ENCODE measurements at places on chromosomes 6 and 20. TPM values are rescaled to one million over a fixed set of nuclear protein-coding genes. Genes with fewer than 3 reads are reported as not detected.

KCNG1 gene
- 0.19 TPM for total RNA-seq

- DNase-seq: peak; percentile 97
Measured at GRCh38 chr6:31729979-31730630, 1.0 kb upstream of the DDAH2 start.

C6orf58 gene
- not detected for total RNA-seq

DNA sequence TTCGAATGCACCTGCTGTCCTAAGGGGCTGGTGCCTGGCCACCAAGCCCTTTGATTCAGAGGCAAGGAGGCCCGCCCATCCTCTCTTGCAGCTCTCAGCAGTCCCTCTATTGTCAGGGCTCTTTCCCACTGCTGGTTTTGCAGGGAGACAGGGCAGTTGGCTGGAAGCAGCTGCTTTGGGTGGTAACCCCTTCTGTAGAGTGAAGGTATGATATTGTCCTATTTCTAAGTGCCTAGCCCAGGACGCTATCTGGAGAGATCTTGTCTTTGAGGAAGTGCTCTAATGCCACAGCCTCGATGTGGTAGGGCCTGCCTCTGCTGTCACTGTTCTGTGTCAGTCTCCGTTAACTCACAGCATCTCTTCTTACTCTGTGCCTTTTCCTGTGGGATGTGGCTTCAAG lies 5.6 kb downstream of the PLCG1 start:
- DNase-seq: no peak

DNA sequence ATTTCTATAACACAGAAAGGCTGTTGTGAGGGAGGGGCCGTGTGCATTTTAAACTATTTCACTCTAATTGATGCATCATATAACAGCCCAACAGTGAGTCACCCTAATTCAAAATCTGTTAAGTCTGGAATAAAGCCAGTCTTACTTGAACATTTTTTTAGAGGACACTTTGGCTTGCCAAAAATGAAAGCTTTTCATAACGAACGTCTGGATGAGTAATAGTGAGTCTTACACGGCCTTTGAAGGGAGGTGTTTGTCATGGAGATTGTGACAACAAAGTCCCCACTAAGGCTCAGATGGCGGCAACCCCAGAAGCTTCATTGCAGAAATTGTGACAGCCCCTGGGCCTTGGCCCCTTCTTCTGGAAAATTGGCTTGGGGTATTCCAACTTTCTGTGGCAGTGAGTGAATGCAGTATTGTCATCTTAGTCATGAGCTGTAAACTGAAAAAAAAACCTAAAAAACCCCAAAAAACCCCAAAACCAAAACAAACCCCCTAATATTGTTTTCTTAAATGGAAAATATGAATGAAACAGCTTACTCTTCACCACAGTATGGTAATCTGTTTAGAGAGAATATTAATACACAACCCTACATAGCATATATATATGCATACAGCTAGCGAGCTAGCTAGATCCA lies 92.6 kb upstream of the CLDN20 start:
- DNase-seq: no peak

- DNase-seq: peak; percentile 64
Measured at GRCh38 chr6:170081556-170081955, 209.3 kb downstream of the DLL1 start.

GRCh38 chr6:42929821-42930360 lies 611 bp downstream of the CNPY3 start:
- DNase-seq: no peak

GRCh38 chr20:15992564-15992963 lies 580.7 kb downstream of the KIF16B start:
- DNase-seq: no peak

CFB gene
- total RNA-seq: 38.0 TPM

ZNF311 gene
- total RNA-seq: 0.64 TPM

NOL4L gene
- total RNA-seq: 21.5 TPM

- DNase-seq: no peak
Measured at GRCh38 chr6:31528821-31529328, at the start of gene MCCD1. Gene MCCD1 (plus strand): TSS chr6:31528962. CDS start chr6:31529015, 53 bp downstream.

TAGAP gene
- 5.7 TPM for total RNA-seq

GRCh38 chr6:81996414-81996813 lies 243.9 kb upstream of the TENT5A start:
- no peak for DNase-seq

DNA sequence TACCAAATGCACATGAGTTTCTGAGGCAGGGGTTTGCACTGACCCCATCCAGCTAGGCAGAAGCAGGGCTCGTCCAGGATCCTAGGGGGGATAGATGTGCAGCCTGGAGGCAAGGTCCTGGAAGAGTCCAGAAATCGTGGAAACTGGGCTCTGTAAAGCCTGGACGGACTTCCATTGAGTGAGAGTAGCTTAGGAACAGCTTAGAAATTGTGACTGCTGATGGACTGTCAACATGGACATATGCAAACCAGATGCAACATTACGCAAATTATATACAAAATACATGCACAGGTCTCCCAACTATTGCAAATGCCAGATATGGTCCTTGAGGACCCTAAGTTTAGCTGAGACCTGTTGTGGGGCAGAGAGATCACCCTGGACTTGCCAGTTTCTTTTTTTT lies 4.8 kb upstream of the EMILIN3 start:
- DNase-seq: no peak

DNA sequence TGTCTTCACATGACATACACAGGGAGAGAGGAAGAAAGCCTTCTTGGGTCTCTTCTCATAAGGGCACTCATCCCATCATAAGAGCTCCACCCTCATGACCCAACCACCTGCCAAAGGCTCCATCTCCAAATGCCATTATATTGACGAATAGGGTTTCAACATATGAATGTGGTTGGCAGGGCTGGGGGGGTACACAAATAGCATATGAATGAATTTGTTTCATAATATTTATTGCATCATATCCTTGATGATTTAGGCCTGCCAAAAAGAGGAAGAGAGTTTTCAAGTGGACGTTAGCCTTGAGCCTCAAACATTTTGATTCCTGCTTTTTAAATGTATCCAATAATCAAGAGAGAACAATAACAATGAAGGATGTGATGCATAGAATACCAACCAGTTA lies 26.2 kb upstream of the OPRM1 start:
- DNase-seq: no peak

DNA sequence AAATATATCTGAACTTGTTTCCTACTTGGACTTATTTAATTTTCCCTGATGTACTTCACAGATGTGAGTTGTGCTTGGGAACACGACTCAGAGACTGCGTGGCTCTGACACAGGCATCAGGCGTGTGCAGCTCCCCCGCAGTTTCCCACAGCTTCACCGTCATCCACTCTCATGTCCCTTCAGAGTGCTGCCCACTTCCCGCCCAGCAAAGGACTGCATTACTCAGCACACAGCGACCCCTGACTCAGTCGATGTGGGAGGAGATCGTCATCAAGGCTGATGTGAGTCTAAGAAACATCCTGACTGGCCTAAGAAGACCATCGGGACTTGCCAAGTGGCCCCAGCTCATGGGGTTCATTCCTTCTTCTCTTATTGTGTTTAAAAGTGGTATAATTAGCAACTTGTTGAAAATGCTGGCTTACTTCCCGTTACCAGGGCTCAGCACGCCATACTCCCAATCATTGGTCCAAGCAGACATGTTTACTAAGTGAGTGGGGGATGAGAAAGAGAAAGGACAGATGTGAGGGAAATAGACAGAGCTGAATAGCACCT lies 539.4 kb upstream of the JARID2 start:
- no peak for DNase-seq

DNA sequence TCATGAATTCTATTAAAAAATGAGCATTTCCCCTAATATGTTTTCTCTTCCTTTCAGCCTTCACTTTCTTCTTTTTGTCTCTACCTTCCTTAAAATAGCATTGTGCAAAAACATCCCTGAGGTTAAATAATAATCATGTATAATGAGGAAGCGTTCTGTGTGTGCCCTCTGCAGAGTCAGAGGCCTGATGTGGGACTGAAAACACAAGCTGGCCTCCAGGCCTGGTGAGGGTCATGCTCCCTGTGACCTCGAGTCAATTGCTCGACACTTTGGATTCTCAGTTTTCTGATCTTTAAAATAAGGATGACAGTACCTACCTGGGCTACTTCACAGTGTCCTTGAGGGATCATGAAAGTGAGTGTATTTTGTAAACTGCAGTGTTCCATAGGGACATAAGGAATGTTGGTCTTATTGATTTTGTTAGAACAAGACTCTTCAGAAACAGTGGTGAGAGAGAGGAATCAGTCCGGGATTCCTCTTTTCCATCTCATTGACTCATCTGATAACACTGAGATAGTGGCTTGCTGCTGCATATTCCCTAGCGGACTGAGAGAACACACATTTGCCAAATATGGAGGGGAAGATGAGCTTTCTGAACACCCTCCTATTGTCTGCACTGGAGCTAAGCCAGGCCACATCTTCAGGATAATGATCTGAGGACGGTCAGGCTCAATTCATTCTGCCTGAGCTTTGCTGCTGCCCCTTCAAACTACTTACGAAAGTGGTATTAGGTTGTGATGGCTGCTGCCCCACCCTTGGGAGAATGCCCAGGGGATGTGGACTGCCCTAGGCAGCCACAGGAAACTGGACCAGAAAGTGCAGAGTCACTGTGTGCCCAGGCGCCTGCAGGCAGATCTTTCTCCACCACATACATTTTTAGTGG lies 39.6 kb upstream of the PDE7B start:
- no peak for DNase-seq

DNA sequence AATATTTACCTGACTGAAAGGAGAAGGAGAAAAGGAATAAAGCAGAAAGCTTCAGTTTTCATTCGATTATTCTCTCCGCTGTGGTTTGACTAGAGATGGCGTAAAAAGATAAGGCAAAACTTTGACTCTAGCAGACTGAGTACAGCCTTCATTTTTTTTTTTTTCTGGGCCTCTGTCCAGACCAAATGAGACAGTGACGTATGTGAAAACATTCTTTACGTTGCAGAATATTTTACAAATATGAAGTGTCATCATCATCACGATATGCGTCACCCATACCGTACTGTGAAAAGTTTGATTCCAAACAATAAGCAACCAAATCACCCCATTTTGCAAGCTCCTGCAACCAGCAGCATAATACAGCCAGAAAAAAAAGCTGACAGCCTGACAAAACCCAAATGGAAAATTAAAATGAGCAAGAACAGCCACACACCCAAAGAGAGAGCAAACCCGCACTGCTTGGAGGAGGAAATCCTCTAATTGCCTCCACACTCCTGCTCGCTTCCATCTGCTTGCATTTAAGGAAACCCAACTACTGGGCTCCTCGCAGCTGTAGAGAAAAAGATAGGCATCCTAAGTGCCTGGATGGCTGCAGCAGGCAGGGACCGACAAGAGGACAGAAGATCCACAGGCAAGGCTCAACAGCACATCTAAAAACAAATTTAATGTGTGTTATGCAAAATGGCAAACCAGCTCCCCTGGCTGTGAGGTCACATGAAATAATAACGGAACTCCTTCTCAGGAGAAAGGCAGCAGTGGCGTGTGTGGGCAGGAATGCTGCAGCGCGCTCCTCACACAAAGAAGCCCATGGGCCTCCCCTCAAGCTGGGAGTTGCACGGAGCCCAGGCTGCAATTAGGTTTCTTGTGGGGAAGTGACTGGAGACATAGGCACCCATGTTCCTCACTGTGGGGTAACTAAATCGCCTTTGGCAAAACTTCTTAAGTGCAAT lies 113.1 kb downstream of the FYN start:
- DNase-seq: no peak

AIF1 gene
- total RNA-seq: 60.1 TPM

RAMACL gene
- 3.2 TPM for total RNA-seq

GRCh38 chr6:33670971-33671743 lies 40.3 kb downstream of the UQCC2 start:
- no peak for DNase-seq

LPA gene
- total RNA-seq: not detected

SIRPB1 gene
- 7.6 TPM for total RNA-seq

MEI4 gene
- not detected for total RNA-seq

GPR6 gene
- total RNA-seq: not detected

DNA sequence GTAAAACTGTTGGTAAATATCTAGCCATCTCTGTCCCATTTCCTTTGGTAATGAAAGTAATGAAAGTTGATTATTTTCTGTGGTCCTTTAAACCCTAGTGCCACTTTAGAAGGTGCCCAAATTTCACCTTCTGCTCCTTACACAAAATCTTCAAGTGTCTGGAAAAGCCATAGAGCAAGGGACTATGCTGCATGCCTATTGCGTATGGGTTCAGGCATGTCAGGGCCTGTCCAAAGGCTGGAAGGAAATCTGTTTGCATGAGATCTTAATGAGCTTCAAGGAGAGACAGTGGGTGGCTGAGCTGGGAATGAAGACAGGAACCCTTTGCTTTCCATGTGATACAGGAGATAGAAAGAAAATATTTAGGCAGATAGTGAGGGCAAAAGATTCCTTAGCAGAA lies 66.6 kb upstream of the CCN6 start:
- no peak for DNase-seq

DNA sequence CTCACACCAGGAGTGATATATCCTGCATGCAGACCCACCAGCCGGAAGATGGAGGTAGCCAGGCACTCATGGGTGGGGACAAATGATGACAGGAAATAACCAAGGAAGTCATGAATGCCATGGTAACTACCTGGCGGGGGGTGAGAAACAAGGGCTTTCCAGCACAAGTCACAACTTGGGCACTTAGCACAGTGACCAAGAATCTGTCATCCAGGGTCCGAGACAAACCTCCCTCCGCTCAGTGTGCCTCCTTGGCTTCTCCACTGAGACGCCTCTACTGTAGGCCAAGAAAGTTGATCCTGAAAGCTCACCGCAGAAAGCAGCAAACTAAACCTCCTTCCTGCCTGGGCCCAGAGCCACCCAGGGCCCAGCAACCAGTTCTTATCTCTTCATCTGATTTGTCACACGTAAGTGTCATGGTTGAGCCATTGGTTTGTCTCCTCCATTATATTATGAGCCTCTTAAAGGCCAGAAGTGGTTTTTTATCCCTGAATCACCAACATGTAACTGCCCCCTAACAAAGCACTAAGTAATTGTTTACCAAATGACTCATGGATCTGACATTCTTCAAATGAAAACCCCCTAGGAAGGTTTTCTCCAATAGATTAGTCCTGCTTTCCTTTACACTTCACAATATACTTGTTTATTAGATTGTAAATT lies 84.3 kb upstream of the TAB2 start:
- DNase-seq: no peak

GRCh38 chr6:16737925-16738324 lies 23.3 kb downstream of the ATXN1 start:
- DNase-seq: no peak

GRCh38 chr20:52422574-52423336 lies 231.2 kb upstream of the ZFP64 start:
- no peak for DNase-seq

DNA sequence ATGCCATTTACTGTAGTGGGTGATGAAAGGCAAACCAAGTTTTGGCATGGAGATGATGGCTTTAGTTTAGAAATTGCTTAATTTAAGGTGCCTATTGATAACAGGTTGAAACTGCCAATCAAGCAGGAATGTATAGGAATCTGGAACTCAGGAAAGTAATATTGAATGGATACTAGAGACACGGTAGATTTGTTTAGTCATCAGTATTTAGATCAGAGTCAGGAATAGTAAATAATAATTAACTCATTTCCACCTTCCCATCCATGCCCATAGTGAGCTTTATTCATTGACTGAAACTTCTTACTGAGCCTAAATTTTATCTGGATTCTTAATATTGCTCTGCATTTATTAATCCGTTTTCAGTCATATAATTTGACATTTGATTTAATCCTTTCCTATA lies 500.3 kb downstream of the NKAIN2 start:
- DNase-seq: no peak
